ENCODE measurements at places on chromosomes 4 and X.

- DNase-seq: no peak
Measured at GRCh38 chr4:182642831-182643230, 274.4 kb downstream of the DCTD start.

GRCh38 chrX:15714529-15714928 is 23.5 kb upstream of the CA5B start:
- DNase-seq: no peak

DNA sequence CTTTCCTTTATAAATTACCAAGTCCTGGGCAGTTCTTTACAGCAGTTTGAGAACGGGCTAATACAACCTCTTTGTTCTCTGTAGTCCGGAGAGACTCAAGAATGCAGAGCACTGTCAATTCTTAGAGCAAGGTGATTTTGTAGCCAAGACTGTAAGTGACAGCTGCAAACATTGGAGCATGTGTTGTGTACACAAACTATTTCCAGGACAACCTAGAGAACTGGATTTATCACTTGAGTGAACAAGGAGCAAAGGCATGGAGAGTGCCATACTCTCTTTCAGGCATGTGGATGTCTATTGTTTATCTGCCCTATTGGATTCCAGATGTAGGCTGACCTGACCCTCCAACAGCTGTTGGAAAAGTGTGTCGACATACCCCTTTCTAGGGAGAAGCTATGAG is 153.9 kb downstream of the SPANXN3 start:
- DNase-seq: no peak

DNA sequence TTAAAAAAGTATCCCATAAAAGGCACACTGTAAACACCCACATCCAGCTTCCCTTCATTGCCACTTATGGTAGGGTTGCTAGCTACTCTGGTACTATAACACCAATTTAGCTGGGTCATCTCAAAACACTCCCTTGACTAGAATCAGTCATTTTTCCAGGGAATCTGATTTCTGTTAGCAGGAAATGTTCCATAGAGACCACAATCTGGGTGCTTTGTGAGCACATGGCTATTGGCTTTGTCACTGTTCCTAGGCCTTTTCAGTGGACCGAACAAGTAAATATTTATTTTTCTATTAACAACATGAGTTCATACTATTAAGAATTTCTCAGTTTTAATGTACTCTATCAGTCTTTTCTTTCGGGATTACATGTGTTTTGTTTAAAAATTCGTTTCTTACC is 404.7 kb upstream of the GNPDA2 start:
- DNase-seq: no peak
